ENCODE measurements at places on chromosomes 7 and 10.

- no peak for DNase-seq
Measured at GRCh38 chr10:132550366-132551092, 12.9 kb downstream of the INPP5A start.

DNA sequence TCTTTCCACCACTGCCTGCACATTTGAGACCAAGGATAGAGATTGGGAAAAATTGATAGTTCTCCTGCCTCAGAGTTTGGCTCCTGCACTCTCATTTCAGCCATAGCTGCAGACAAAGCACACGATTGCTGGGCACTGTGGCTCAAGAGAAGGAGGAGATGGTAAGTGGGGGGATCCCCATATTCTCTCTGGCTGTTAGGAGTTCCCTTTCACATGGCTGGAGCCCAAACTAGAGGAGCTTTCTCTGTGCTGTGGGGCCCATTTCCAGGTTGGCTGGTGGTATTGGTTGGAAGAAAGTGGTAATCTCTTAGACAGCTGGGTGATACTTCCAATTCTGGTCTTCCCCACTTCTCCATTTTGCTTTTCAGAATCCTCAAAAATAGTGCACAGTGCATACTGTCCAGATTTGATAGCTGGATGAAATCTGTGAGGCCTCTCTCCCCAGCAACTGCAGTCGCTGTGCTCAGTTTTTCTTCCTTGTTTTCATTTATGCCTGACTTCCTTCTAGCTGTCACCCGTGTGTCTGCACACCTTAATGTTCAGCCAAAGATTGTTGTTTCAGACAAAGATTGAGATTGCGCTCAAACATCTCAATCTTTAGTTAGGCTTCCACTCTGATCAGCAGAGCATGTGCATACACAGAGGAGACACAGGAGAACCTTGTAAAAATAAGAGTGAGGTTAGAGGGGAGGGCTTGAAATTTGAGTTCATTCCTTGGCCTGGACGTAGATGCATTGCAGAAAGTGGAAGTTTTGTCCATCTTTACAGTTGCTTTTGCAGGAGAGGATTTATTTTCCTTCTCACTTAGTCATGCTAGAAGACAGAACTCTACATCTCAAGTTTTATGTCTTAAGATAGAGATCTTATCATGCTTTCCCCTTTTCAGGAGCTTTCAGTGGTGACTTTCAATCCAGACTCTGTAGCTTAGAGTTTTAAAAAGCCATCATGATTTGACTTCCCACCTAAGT is 28.6 kb downstream of the RABGEF1 start:
- DNase-seq: no peak

- DNase-seq: no peak
Measured at GRCh38 chr10:11358011-11358410, 253.4 kb downstream of the USP6NL start.

DNA sequence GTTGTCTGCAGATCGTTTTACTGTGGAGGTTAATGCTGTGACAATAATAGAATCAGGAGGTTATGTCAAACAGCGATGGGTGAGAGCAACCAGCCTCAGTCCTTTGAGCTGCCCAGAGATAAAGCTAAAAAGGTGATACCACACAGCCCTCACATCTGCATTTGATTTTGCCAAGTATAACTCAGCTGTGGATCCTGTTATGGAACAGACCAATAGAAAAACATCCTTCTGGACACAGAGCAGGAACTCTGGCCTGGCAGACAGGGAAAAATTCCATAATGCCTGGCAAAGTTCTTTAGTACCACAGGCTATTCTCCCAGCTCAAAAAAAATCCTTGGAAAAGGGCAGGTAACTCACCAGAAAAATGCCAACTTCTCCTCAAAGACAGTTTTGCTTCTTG is 87.1 kb upstream of the PDLIM1 start:
- no peak for DNase-seq

DNA sequence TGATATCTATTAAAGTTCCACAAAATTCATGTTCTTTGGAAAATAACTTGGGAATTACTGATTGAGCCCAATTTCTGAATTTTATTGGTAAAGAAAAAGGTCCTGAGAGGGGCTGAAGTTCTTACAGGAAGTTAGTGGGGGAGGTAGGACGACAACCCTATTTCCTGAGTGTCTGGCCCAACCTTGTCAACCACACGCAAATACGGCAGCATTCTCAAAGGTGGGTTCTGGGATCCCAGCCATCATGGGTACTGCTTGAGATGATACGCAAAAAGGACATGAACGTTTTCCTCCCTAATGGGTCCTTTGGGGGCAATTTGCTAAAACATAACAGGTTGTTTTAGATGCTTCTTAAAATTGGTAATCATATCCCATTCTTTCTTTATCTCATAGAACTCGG is 2.7 kb upstream of the PDCD4 start:
- DNase-seq: no peak

DNA sequence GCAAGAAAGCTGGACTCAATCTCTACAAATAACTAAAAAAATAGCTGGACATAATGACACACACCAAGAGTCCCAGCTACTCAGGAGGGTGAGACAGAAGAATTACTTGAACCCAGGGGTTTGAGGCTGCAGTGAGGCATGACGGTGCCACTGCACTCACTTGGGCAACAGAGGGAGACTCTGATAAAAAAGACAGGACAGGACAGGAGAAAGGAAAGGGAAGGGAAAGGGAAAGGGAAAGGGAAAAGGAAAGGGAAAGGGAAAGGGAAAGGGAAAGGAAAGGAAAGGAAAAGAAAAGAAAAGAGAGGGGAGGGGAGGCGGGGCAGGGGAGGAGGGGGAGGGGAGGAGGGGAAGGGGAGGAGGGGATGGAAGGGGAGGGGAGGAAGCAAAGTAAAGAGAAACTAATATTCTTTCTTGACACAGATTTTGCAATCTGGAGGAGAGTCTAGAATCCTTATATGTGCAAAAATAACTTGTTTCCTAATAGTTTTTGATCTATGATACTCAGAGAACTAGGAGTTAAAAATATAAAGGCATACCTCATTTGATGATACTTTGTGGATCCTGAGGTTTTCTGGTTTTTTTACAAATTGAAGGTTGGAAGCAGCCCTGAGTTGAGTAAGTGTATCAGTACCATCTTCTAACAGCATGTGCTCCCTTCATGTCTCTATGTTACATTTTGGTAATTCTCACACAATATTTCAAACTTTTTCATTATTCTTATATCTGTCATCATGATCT is 8.0 kb downstream of the SAR1A start:
- DNase-seq: no peak

DNA sequence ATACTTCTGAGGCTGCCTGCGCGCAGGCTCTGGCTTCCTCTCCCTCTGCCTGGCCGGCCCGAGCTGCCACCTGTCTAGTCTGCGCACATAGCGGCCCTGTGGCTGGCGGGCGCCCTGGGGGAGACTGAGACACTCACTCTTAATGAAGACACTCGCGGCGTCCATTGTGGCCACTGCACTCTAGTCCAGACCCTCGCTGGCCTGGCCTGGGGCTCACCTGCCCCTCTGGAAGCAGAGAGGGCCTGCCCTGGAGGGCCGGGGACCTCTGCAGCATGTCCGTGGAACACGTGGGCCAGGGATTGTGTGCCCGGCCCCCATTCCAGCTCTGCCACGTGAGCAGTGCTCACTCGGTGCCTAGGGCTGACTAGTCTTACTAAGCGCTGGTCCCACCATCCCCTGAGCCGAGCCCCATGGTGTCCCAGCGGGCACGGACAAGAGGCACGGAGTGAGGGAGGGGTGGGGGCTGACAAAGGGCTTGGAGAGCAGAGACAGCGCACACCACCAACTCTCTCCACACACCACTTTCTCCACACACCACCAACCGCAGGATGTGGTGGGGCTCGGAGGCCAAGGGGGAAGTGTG is 149.3 kb downstream of the ELFN1 start:
- DNase-seq: no peak

DNA sequence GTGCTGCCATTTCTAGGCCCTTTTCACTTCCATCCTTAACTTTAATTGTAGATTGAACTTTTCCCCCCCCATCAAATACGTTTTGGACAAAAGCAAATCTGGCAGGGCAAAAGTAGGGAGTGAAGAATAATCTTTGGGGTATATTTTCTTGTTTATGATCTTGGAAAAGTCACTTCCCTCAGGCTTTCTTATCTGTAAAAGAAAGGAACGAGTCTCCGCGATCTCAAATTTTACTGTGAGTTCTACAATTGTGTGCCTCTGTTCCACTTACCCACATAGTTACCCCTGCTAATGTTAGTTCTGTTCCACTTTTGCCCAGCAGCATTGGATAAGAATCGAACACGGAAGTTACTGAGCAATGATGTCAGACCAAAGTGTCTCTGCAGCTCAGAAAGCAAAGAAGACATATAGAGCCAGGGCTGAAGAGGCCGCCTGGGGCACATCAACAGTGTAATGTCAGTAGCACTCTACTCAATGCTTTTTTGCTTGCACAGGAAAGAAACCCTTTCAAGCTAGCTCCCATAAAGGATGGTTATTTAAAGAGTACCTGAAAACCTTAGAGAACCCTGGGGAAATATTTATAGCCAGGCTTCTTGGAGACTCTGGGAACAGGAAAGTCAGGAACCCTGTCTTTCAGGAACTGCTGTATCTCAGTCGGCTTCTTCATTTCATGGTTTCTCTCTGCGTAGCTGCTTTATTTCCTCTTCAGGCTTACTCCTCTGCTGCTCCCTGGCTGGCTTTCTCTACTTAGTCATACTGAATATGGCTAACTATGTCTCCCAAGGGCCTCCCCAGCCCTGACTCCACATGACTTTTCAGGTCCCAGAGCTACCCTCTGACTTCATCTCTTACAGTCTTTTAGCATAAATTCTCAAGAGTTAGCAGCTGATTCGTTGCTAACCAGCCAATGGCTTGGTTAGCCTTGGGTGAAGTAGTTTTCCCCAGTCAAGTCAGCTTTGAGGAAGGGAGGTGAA is 123.7 kb upstream of the FAM3C start:
- DNase-seq: no peak

DNA sequence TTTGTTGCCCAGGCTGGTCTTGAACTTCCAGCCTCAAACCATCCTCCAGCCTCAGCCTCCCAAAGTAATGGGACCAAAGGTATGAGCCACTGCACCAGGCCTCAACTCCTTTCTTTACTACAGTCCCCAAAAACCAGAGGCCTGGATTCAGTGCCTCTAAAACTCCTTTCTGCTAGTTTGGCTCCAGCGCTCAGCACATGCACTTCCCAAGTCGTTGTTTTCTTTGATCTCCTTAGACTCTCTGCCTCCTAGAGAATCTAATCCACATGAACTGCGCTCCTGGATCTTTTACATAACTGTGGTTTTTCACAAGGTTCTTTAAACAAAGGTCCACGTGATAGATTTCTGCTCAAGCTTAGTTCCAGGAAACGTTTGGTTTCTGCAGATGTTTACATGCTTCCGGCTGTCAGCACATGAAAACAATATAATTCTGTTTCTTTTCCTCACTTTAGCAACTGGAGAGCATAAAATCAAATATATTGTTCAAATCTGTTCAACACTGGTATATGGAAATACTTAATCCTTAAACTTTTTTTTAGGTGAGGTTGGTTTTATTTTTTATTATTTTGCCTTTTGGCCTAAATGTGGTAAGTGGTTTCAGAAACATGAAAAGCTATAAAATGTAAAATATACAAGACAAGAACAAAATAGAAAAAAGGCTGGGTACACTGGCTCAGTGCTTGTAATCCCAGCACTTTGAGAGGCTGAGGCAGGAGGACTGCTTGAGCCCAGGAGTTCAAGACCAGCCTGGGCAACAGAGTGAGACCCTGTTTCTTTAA is 270.5 kb upstream of the MKLN1 start:
- no peak for DNase-seq

DNA sequence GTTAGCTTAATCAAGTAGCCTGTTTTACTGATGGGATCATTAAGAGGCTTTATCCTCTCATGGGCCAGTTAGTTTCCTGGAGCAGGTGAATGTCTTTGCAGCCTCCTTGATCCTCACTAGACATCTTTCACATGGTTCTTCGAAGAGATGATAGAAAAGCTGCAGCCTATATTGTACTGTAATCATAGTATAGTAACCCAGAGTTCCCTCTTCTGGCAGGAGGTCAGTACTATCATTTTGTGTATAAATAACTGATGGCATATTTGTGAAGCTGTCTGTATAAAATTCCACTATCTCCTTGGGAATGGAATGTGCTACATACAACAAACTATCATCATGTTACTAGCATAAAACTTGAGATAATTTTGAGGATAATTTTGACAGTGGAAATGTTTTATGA is 123.8 kb upstream of the PRPS1L1 start:
- no peak for DNase-seq

DNA sequence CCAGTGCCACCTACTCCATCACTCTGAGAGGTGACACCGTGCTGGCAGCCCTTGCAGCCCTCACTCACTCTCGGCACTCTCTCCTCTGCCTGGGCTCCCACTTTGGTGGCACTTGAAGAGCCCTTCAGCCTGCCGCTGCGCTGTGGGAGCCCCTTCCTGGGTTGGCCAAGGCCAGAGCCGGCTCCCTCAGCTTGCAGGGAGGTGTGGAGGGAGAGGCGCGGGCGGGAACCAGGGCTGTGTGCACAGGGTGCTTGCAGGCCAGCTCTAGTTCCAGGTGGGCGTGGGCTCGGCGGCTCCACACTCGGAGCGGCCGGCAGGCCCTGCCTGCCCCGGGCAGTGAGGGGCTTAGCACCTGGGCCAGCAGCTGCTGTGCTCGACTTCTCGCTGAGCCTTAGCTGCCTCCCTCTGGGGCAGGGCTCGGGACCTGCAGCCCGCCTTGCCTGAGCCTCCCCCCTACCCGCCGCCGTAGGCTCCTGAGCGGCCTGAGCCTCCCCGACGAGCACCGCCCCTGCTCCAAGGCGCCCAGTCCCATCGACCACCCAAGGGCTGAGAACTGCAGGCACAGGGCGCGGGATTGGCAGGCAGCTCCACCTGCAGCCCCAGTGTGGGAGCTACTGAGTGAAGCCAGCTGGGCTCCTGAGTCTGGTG is 48.7 kb upstream of the SLC35G1 start:
- DNase-seq: no peak

GRCh38 chr7:31882187-31882586 is 188.0 kb downstream of the PDE1C start:
- no peak for DNase-seq

DNA sequence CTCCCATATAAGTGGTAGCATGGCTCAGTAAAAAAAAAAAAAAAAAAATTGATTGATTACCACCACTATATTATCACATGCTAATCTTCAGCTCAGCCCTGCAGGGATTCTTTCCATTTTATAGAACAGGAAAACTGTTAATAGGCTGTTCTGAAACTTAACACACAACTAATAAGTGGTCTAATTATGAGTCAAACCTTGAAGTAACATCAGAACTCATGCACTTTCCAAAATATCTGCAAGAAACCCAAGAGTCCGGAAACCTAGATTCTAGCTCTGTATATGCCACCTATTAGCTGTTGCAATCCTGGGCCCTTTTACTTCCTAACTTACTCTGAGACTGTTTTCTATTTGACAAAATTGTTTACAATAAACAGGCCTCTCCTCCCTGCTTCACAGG is 23.9 kb downstream of the SEM1 start:
- DNase-seq: no peak

All from central memory CD8-positive, alpha-beta T cell (primary cell).